ENCODE measurements at places on chromosomes 16 and 17.

- no peak for DNase-seq
These were observed 14.6 kb downstream of the ALOX12B start for GRCh38 chr17:8072729-8073461.

- no peak for DNase-seq
These were observed 27.2 kb downstream of the ZNF423 start for GRCh38 chr16:49828533-49829267.

- DNase-seq = no peak
These were observed 82.2 kb downstream of the MYO1D start for GRCh38 chr17:32794533-32795246.

GRCh38 chr17:64515419-64515818, 8.6 kb downstream of the CEP95 start:
- no peak for DNase-seq

- no peak for DNase-seq
These were observed 95.0 kb downstream of the PLCG2 start for GRCh38 chr16:81873843-81874752.

Measured in HS-5 (cell line).